ENCODE measurements at places on chromosomes 12 and 14.

DNA sequence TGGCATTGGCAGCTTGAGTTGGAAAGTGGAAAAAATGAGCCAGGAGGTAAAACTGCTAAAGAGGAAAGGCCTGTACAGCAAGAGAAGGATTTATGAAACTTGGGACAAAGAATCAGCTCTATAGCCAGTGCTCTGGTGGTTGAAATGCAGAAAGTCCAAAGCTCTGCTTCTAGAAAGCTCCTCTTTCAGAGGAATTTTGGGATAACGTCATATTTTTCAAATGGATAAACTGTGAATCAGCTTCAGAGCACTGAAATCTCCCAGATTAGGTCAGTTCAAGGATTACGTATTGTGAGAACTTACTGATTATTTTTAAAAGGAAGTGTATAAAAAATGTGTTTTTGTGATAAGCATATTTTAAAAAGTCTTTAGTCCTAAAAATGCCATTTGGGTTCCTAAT is 203.1 kb upstream of the CNOT2 start:
- no peak for DNase-seq

DNA sequence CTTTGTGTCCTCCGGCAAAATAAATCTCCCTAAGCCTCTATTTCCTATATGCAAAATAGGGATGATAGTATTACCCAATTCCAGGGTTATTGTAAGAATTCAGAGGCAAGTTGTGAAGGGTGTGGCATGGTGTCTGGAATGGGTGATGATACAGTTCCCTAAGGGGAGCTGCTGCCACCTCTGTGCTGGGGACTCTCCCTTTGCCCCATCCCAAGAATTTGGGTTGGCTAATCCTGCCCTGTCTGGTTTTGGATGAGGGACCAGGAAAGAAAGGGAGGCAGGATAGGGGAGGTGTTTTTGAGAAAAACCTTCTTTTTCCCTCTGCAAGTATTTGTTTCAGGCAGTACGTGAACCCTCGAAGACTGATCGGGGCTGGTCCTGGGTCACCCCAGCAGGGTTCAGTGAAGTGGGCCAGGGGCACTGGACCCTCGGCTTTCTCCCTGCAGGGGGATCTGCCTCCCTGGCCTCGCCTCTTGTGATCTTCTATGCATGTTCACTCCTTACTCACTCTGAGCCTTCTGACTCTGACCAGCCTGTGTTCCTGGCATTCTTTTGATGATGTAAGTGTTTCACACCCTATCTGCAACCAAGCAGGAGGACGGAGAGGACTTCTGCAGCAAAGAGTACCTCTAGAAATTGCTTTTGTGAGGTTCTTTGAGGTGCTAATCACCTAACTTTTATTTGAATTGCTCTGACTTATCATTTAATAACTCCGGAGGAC is 60.8 kb downstream of the RASSF3 start:
- DNase-seq: no peak

- no peak for DNase-seq
Observed at GRCh38 chr14:64762044-64763034, 58.1 kb downstream of the PLEKHG3 start.

GRCh38 chr14:97219431-97220017 is 422.3 kb downstream of the VRK1 start:
- DNase-seq: no peak

GRCh38 chr12:92469837-92470236 is 233.0 kb upstream of the PLEKHG7 start:
- DNase-seq: no peak

Measured in esophagus squamous epithelium (tissue), 5 donors.